NCI-H146 (cell line): ENCODE measurements at places on chromosomes 7 and 10.

DNA sequence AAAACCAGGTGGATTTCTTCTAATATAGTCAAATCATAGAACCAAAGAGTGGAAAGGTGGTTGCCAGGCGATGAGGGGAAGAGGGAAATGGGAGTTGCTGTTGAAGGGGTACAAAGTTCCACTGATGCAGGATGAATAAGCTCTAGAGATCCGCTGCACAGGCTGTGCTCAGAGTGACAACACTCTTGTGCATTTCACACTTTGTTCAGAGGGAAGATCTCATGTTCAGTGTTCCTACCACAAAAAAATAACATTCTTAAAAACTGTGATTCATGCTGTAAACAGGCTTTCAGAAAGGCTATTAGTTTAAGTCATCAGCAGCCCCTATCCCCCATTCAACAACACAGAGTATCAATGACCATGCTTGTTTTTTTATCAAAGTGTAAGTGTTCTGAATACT lies 213.8 kb downstream of the COBL start:
- DNase-seq: no peak

- no peak for DNase-seq
Observed at GRCh38 chr7:132871419-132871818, 210.5 kb downstream of the CHCHD3 start.

DNA sequence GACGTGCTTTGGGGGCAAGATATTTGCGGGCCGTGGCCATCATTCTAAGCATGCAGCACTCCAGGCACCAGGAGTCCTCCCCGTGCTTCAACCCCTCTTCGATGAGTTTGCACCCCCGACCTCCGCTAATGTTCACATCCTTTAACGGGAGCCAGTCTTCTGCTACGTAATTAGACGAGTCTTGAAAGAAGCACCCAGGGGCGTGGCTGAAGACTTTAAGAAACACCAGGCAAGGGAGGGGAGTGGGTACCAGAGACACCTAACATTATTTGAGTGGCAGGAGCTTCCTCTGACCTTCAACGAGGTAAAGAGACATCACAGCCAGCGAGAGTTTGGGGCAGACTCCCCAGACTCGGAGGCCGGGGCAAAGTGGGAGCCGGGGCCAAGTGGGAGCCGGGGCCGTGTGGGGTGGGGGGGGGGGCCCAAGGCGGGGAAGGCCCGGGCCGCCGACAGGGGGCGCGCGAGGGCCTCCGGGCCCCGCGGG lies 31.1 kb upstream of the TOMM7 start:
- peak; percentile 44 for DNase-seq

DNA sequence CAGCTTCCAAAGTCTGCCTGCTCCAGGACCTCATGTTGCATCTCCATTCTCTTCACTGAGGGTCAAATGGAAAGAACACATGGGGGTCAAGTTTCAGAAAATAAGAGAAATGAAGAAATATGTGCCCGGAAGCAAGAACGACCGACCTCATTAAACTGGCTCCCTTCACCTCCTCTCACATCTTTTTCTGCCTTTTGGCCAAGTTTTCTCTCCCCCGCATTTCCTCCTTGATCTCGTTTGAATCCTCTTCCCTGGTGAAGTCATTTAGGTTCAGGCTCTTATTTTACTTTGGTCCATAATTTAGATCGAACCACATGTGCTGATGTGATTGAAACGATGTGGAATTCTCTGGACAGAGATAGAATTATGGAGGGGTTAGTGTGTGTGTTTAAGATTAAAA lies 44.2 kb downstream of the EGFR start:
- DNase-seq: no peak

GRCh38 chr10:125475815-125476214 lies 207.1 kb downstream of the TEX36 start:
- no peak for DNase-seq

DNA sequence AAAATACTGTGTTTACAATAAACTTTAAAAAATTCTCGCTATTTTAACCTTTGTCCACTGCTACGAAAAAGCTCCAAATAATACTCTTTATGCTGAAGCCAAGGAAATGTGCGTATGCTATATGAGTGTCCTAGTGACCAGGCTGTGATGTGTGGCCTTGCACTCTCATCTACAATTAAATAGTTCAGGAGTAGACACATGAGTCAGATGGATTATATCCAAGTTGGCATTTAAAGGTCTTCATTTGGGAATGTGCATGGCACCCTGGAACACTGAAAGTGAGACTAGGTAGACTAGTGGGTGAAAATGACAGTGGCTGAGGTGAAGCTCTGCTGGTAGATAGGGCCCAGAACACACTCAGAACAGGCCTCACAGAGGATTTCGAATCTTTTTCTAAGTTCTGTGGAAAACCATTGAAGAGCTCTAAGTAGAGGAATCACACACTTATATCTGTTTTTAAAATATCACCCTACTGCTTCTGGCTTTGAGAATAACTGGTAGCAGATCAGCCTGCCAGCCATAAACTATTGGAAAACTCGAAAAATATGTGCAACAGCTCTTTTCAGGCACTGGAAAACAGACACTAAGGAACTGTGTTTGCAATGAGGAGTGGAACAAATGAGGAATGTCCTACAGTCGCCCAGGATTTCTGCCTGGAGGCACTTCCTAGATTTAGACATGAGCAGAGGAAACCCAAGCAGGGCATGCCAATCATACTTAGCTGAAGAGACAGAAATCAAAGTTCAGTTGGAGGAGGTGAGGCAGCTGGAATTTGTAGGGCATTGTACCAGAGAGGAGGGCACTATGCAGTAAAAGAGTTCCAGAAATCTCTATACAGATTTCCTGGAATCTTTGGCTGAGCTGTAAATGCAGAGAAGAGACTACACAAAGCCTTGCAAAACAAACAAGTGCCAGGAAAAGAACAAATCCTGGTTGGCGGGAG lies 603.8 kb upstream of the LRRTM3 start:
- no peak for DNase-seq

DNA sequence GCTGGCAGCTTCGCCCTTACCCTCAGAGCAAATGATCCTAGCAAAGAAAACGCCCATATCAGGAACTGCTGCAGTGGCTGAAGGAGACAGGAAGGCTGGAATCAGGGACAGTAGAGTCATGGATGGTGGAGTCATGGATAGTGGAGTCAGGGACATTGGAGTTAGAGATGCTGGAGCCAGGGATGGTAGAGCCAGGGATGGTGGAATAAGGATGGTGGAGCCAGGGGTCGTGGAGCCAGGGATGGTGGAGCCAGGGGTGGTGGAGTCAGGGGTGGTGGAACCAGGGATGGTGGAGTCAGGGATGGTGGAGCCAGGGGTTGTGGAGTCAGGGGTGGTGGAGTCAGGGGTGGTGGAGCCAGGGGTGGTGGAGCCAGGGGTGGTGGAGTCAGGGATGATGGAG lies 31.3 kb downstream of the C10orf105 start:
- DNase-seq: no peak

- DNase-seq: no peak
Observed at GRCh38 chr10:100696477-100696901, 48.9 kb upstream of the PAX2 start.

DNA sequence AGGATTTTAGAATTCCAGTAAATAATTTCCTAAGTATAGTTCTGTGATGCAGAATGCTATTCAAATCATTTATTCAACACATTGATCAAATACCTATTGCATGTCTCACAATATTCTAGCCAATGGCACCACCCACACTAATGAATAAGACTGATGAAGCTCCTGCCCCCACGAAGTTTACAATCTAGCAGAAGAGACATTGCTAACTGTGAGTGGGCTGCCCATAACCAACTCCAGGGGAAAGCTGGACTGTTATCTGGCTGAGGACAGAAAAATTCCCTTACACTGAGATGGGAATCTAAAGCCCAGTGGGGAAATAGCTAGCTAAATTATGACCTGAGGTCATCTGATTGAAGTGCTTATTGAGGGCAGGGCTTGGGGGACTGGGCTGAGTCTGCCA lies 128.8 kb upstream of the LYZL2 start:
- no peak for DNase-seq

DNA sequence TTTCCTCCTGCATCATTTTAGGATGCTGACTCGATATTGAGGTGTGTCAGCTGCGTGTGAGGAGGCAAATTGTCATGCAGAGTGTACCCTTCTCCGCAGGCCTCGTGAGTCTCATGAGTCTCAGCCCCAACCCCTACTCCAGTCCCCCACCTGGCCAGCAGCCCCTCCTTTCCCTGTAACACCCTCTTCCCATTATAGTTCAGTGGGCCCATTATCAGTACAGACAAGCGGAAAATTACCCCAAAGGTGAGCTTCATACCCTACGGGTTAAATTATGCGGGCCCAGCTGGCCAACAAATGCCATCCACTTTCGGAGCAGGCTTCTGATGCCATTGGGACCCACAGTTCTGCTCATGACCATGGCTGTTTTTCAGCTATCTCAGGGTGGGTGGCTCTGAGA lies 25.2 kb downstream of the SFTPD start:
- DNase-seq: no peak

GRCh38 chr7:149753375-149754233 lies 19.8 kb downstream of the ZNF467 start:
- peak; percentile 24 for DNase-seq

DNA sequence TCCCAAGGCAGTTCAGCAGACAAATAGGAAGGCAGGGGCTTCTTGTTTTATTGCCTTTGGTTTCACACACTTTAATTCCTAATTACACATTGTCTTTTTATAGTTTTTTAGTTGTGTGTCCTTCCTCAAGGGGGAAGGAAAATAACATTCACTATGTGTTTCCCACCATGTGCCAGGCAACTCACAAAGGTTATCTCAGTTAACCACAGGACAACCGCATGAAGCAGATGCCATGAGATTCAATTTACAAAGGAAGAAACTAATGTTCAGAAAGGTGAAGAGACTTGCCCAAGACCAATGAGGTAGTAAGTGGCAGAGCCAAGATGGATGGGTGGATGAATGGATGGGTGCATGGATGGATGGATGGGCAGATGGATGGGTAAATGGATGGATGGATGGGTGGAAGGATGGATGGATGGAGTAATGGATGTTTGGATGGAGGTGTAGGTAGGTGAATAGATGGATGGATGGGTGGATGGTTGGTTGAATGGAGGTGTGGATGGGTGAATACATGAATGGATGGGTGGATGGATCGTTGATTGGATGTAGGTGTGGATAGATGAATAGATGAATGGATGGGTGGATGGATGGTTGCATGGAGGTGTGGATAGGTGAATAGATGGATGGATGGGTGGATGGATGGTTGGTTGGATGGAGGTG lies 77.9 kb downstream of the ARHGAP22 start:
- DNase-seq: no peak

GRCh38 chr7:12607134-12607533 lies 36.6 kb downstream of the SCIN start:
- peak; percentile 94 for DNase-seq

DNA sequence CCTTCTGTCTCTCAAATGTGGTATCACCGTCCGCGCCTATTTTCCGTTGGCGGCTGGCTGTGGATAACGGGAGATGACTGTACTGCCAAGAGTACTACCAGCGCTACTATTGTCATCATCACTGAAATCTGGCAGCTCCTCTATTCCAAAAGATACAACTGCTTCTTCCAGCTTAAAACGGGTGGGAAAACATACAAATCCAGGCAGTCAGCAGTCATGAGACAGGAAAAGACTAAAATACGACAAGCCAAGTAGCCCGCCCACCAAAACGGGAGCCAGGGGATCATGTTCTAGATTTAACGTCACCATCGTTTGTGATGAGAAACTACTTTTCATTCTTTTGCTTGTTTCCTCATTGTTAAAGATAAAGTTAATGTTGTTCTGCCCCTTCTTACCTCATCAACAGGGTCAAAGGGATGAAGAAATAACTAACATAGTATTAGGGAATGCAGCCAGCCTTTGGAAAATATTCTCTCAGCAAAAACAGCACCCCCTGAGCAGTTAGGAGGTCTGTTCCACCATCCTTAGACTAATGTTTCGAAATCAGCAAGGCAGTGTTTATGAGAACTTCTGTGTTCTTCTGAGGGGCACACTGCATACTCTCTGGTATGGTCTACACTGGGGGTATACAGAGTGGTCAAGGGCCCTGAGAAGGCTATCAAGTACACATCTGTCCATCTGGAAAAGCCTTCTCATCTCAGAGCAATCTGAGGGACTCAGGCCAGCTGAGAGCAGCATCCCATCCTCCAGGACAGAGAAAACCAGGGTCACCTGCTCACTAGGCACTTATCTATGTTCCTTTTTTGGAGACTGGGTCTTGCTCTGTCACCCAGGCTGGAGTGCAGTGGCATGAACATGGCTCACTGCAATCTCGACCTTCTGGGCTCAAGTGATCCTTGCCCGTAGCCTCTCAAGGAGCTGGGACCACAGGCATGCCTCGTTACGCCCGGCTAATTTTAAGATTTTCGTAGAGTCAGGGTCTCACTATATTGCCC lies 47.5 kb downstream of the GNA12 start:
- DNase-seq: no peak

GRCh38 chr10:11898372-11899066 lies 75.4 kb downstream of the PROSER2 start:
- peak; percentile 80 for DNase-seq

DNA sequence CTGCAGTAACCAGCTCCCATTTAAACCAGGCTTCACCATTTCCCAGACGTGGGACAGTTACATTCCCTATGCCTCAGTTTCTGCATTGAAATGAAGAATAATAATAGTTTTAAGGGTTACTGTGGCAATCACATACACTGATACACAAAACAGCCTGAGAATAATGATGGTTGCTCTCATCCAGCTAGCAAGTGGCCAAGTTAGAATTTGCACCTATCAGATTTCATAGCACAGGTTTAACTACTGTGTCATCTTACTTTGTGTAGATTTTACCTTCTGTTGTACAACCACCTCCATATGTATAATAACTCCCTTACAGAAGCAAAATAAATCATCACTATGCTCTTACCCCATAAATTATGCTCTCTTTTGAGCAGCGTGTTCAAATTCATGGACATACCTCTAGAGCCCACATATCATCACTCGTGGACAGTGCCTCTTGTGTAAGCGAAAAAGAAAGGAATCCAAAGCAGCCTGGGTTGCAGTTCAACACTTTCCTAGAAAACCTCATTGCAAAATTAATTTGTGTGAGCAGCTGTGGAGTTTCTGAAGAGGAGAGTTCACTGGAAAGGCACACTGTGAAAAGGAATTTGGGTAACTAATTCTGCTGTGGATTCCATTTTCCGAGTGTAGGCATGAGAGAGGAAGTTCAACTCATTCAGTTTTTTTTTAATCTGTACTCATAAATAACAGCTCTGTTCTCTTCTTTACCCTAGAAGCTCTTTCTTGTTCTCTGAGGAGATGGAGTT lies 492.5 kb downstream of the ARL4A start:
- DNase-seq: no peak

DNA sequence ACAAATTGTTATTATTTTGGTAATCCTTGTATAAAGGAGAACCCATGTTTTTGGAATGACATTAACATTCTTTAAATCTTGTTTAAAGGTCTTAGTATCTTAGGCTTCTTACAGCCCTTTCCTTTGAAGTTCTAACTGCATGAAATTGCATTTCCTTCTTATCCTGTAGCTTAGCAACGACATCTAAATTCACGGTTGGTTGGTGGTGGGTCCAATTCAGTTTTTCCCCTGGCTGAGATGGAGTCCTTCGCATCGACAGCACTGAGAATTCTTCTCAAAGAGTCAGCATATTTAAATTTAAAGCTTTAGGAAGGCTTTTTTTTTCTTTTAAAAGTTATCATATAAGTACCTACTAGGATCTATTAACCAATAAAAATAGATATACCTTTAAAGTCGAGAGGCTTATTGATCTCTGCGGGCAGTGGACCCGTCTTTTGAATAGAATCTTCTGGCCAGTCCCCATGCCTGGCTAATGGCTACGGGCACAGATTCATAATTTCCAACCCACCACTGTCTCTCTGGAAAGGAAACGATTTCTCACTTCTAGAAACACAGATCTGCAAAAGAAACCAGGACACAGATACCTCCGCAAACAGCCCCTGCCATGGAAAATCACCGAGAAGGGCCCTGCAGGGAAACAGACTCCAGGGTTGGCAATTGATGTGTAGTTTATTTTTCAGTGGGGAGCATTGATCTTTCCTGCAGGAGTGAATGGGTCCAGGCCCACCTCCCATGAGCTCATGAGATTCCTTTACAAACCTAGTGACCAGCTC lies 63.4 kb downstream of the RAMP3 start:
- no peak for DNase-seq
